ENCODE measurements at places on chromosomes 2 and 18.

DNA sequence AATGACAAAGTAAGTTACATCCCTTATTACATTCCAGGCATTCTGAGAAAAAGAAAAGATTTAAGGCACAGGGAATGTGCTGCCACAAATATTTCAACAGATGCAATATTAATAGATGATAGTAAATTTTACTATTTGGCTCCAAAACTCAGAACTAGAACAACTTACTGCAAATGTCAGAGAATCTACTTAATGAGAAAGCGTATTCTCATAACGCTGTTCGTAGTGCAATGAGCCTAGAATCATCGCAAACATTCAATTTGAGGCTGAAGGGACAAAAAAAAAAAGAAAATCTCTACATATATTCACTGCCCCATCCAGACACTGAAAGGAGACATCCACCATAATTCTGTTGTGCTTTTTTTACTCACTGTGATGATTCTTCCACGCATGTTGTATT, 272.1 kb upstream of the DOK6 start:
- no peak for DNase-seq

DNA sequence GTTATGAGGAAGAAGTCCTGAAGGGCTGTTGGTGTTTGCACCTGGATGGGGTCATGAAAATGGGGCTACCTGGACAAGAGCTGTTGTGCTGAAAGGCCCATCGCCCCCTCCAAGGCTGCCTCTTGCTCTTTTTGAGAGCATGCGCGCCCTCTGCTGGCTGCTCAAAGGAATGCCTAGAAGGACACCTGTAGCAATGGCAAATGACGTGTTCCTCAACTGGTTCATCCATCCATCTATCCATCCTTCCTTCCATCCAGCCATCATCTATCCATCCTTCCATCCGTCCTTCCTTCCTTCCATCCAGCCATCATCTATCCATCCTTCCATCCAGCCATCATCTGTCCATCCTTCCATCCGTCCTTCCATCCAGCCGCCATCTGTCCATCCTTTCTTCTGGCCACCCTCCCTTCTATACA, 17.2 kb upstream of the RPL31 start:
- DNase-seq, result peak; percentile 49

GRCh38 chr2:197209742-197210408, 100.7 kb downstream of the ANKRD44 start:
- no peak for DNase-seq

DNA sequence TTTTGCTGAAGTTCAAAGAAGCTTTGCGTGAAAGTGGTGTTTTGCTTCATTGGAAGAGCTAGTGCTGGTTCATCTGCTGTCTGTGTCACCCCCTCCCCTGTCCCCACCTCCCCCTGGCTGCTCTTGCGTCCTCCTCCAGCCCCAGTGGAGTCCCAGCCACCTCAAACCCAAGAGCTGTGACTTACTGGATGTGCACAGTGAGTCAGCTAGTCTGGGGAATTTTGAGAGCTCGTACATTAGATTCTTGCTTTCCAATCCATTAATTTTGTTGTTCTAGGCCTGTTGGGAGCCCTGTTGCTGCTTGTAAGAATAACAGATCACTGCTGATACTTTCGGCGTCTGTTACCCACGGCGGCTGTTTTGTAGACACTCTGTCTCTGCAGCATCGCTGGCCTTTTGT, 412.1 kb downstream of the TSN start:
- no peak for DNase-seq

- no peak for DNase-seq
Observed at GRCh38 chr2:43481927-43482542, 113.8 kb downstream of the THADA start.

- no peak for DNase-seq
Observed at GRCh38 chr2:120850551-120850950, 114.9 kb downstream of the GLI2 start.

GRCh38 chr2:6828299-6828584, 37.5 kb downstream of the CMPK2 start:
- peak; percentile 72 for DNase-seq

- no peak for DNase-seq
Observed at GRCh38 chr18:68041327-68041726, 524.8 kb upstream of the DSEL start.

- DNase-seq, result no peak
Observed at GRCh38 chr2:3307901-3308300, 69.7 kb downstream of the EIPR1 start.

DNA sequence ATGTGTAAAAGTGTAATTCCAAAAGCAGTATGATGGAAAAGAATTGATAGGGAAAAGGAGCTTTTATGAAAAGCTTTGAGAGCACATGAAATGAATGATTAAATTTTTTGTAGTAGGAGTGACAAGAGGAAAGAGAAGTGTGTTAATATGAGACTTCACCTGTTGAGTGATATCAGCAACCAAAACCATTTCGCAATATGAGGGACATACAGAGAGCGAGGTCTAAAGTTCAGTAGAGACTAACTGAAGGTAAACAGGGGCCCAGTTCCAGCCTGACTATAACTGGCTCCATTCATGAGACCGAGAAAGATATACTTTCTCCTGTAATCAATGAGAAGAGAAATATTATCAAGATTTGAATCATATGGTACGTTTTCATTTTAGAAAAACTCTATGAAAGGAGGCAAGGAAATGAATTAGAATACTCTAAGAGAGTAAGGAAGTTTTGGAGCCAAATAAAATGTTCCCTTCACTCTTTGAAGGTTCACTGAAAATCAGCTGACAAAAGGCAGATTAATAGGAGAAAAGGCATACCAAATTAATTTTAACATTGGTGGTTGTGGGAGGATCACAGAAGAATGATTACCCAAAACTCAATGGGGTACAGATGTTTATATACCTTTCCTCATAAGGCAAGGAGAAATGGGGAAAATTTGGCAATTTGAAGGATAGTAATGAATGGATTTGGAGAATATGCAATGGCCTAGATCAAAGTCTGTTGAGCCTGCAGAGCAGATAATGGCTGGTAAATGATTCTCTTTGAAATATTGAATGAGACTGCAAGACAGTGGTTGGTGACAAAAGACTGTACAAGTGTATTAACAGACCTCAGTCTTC, 932.2 kb downstream of the TDRD15 start:
- no peak for DNase-seq

DNA sequence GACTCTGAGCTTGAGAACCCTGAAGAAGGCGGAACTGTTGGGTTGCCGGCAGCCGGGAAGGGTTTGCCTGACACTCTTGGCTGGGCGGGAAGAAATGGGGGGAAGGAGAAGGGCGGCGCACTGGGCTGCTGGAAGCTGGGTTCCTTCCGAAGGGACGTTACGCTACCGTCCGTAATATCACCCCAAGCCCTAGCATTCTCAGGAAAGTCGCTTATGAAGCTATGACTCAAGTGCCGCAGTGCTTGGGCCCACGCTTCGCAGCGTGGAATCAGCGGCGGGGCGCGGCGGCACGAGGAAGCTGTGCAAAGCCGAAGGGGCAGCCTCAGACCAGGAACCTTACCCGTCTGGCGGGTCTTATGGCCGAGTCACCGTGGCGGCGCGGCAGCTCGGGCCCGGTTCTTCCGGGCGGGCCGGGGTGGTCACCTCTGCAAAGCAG, 50.2 kb upstream of the SIGLEC15 start:
- peak; percentile 79 for DNase-seq

DNA sequence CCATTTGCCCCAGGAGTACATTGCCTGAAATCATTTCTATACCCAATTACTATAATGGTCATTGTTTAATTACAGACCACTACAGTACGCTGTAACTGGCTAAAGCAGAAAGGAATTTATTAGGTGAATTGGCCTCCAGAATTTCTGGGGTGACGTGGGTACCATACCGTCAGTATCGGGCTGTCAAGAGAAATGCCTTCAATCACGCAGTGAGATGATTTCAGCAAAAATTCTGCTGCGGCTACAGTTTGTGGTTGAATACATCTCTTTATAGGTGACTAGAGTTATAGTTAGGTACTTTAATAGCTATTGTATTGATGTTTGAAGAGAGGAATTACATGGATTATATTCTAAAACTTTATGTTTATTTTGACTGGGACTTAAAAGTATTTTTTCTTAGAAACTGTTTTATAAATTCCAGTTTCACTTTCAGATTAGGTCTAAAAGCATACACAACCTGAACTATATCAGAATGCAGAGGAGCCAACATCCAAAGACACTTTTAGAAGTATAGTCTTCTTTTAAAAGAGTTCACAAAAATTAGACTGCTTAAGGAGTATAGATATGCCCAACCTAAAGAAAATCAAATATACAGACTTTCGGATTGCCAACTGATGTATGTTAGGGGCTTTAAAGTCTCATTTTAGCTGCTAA, 128.4 kb downstream of the TTC27 start:
- no peak for DNase-seq

DNA sequence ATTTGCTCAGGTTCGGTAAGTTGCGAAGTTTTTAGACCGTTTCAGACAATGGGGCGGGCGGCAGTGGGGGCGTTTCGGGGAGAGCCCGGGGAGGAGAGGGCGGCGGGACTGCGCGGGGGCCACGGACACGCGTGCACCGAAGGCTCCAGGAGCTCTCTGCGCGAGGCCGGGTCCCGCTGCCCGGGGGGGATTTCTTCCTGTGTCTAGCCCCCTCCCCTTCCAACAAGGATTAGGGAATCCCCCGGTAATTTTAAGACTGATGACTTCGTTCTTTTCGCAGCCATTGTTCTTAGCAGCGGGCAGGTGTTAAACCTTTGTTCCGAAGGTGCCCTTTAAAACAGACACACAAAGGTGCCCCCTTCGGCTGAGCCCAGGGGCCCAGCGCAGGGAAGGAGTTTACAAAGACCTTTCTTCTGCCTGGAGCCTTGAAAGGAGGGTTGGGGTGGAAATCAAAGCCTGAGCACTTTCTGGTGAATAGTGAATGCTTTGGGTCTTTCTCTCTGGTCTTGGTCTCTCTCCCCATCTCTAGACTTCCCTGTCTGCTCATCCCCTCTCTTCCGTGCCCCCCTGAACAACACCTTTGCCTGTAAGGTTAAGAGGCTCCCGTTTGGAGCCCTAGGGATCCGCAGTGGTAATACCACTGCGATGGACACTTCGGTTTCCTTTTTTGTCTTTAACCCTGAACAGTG, 2.1 kb downstream of the TRIB2 start:
- peak; percentile 64 for DNase-seq

GRCh38 chr18:28963481-28963880, 786.6 kb upstream of the CDH2 start:
- peak; percentile 40 for DNase-seq

DNA sequence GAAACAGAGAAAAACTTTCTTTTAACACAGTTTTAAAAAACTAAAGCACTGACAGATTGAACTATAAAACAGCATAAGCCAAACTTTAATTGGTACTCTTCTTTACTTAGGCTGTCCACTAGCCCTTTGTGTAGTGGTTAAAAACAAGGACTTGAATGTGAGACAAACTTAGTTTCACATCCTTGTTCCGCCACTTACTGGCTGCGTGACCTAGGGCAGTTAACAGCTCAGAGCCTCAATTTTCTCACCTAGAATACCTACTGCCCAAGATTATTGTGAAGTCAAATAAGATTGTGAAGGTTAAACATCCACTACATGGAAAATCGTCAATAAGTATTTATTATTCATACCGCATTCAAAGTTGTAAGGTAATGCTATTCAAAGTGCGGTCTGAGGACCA, 2.0 kb downstream of the WDR35 start:
- DNase-seq, result no peak

- no peak for DNase-seq
Observed at GRCh38 chr2:170917957-170918356, 11.1 kb upstream of the GORASP2 start.

GRCh38 chr2:152050341-152050740, 48.5 kb downstream of the CACNB4 start:
- no peak for DNase-seq

DNA sequence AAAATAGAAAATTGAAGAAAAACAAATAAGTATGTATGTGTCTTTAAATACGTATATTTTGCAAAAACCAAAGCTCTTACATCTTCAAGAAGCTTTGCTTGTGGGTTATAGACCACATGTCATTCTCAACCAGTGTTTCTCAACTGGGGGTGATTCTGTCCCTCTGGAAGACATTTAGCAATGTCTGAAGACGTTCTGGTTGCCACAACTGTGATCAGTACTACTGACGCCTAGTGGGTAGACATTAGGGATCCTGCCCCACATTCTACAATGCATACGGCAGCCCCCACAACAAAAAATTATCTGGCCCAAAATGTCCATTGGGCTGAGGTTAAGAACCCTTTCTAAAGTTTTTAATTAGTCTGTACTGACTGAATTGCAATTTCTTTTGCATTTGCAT, 48.4 kb downstream of the UNC50 start:
- DNase-seq, result no peak

- no peak for DNase-seq
Observed at GRCh38 chr2:16630463-16630862, 35.2 kb downstream of the CYRIA start.

DNA sequence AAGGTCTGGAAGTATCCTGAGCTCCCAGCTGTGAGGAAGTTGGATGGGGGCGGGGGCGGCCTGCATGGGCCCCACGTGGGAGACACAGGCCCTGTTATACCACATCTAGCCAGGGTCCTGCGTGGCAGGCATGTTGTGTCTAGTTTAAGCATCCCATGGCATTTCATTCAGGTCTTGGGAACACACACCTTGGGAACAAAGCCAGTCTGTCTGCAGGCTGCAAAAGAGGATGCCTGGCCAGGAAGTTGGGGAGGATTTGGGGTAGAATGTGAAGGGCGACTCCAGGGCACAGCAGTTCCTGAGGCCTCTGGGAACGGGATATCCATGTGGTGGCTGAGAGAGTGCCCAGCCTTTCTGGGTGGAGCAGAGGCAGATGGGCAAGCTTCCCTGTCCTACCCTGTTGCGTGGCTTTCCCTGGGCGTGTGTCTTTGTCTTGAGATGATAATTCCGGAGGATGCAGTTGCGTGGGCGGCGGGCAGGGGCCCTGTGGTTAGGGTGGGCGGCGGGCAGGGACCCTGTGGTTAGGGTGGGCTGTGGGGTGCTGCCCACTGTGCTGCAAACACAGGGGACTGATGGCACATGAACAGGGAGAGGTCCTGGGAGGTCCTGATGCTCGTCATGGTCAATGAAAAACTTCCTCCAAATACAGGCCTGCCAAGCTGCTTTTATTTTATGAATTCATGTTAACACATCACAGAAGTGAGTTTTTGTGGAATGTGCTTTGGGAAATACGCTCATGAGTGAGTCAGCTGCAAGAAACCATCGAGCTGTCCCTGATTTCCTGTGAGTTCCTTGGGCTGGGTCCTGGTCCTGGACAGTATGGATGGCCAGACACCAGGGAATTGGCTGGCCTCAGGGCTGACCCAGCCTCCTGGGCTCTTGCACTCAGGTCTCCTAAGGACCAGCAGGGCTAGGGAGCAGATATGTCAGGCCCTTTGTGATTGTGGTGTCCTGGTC, 90.0 kb upstream of the HS6ST1 start:
- no peak for DNase-seq

DNA sequence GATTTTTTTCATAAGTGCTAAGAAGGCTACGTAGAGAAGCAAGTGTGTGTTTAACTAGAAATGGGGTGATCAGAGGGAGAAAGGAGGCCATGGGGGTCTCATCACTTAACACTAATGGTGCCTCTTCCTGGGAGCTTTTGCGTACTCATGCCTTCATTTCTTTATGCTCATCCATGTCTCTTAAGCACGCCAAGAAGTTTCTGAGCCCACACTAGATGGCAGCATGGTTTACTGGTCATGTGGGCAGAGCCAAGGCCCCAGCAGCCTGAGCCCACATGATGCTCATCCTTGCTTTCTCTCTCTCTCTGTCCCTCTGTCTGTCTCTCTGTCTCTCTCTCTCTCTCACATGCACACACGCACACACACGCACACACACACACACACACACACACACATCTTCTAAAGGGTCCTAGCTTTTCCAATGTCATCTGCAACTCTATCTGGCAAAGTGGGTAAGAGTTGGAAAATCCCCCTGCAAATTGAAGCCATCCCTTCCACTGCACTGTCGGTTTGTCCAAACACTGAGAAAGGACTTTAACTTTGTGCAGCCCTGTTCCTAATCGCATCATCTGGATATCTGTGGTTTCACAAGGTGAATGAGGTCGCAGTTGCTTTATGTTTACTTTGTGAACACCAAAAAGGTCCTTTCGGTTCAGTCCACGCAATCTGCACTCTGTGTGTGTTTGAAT, 137.1 kb upstream of the CCDC68 start:
- DNase-seq, result peak; percentile 16
